ENCODE measurements at places on chromosomes 16 and 17.

- DNase-seq, result no peak
Measured at GRCh38 chr17:74018115-74018514, 185.4 kb upstream of the RPL38 start.

DNA sequence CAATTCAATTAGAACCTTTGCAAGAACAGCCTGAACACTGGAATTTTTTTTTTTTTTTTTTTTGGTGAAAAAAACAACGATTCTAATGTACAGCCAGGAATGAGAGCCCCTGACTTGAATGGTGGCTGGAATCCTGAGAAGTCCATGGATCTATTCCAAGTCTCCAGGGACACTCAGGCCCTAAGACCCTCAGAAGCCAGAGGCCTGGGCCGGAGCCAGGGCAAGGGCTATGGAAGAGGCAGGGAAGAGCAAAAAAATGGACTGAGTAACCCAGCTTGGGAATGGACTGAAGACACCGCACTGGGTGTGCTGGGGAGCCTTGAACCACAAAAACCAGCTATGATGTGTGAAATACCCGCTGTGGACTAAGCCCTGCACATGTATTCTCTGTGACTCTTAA lies 60.3 kb upstream of the LHX1 start:
- no peak for DNase-seq

- no peak for DNase-seq
Measured at GRCh38 chr17:37261286-37261685, 114.5 kb upstream of the C17orf78 start.

- DNase-seq, result no peak
Measured at GRCh38 chr16:70745536-70746025, 55.4 kb downstream of the VAC14 start.

- no peak for DNase-seq
Measured at GRCh38 chr16:54446639-54447038, 160.1 kb upstream of the IRX3 start.

- peak; percentile 57 for DNase-seq
Measured at GRCh38 chr16:10868596-10869469, 8.2 kb upstream of the CIITA start.

- DNase-seq, result no peak
Measured at GRCh38 chr17:72853440-72854415, 238.8 kb downstream of the SLC39A11 start.

GRCh38 chr17:69466905-69467667 lies 52.6 kb downstream of the MAP2K6 start:
- no peak for DNase-seq

- no peak for DNase-seq
Measured at GRCh38 chr17:41773190-41773588, 13.3 kb downstream of the JUP start.

DNA sequence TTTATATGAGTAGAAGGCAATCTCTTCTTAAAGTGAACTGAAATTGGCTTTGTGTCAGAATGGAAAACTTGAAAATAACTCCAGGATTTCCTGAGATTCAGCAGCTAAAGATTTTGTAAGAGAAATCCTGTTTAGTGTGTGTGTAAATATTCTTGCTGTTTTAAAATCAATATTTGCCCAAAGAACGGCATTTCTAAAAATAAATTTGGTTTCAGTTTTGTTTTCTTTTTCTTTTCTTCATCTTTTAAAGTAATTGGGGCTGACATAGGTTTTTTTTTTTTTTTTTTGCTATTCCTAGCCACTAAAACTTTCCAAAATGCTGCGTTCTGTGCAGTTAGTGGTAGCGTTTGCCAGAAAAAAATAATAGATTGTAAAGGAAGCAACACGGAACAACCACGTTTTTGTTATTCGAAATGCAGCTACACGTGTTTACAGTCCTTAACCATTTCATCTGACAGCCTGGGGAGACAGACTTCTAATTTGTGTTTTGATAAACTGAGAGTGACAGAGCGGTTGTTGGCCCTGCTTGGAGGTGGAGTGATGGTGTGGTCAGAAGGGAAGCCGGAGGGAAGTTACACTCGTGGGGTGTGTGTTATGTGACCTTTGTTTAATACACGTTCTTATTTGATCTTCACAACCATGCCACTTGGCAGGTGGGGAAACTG lies 21.6 kb upstream of the SMPD3 start:
- DNase-seq, result peak; percentile 49

GRCh38 chr16:31357324-31358109 lies 2.5 kb downstream of the ITGAX start:
- DNase-seq, result peak; percentile 73

DNA sequence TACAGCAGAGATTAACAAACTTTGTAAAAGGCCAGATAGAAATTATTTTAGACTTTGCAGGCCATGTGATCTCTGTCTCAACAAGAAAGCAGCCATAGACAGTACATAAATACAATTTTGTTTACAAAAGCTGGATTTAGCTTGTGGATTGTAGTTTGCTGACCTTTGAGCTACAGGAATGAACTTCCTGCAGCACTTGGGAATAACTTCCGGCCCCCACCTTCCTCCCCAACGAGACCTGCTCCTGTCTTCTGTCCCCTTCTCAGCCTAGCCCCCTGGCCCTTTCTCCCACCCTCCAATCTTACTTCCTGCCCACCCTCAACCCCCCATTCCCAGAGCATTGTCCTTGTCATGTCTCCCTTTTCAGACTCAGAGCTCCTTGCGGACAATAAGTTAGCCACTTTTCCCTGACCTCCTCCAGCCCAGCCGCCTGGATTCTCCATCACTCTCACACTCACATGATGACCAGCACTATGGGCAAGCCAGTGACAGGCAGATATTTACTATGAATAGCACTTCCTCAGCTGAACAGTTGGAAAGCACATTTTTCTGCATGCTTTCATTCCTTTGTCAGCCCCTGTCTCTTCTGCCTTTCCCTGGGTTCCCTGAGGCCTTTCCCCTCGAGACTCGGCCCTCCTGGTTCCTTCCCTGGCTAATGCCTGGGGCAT lies 27.6 kb upstream of the DLX3 start:
- no peak for DNase-seq

DNA sequence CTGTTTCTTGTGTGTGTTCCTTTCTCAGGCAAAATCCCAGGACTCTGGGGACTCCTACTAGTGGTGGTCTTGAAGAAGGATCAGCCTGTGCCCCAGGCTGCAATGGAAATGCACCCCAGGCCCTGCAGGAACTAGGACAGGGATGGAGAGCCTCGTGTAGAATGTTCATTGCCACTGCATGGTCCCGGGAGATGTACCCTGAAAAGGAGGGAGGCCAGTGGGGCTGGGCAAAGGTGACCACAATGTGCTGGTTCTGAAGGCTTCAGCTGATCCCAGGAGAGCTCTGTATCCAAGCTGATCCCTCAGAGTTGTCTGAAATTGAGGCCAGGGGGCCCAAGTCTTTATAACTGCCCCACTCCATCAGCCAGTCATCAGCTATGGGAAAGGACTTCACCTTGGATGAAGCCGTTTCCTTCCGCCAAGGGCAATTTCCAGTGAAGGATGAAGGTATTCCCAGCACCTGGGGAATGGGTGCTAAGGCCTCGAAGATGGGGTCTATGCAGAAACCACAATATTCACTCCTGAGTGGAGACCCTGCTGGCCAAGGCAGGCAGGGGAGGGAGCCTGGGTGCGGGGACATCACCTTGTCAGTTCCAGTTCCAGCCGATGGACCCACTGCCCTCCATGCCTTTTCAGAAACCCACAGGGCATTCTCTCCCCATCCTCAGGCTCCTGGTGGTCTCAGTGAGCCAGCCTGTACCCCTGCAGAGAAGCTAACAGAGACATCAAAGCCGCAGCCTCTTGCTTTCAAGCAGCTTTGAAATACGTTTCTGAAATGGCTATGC lies 59.9 kb upstream of the CDH5 start:
- DNase-seq, result no peak

DNA sequence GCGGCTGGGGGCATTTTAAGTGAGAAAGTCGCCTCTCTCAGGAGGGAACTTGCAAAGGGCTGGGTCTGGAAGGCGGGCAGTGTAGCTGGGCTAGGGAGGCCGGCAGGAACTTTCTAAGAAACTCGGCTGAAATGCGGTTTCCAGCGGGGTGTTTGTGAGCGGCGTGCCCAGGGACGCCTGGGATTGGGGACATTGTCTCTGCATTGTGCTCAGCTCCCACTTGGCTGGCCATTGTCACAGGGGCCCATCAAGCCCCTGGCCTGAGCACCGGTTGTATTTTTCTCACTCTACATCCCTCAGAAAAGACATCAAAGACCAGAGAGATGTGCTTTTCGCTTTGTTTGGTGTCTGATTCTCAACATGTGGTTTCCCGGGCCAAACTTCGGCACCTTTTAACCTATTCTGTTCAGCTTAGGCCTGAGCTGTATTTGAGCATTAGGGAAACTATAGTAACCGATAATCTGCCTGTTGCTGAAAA lies 291.1 kb upstream of the IRX3 start:
- no peak for DNase-seq

GRCh38 chr16:20870122-20870820 lies 29.9 kb downstream of the DCUN1D3 start:
- peak; percentile 43 for DNase-seq

- no peak for DNase-seq
Measured at GRCh38 chr16:17504050-17504449, 33.3 kb upstream of the XYLT1 start.

DNA sequence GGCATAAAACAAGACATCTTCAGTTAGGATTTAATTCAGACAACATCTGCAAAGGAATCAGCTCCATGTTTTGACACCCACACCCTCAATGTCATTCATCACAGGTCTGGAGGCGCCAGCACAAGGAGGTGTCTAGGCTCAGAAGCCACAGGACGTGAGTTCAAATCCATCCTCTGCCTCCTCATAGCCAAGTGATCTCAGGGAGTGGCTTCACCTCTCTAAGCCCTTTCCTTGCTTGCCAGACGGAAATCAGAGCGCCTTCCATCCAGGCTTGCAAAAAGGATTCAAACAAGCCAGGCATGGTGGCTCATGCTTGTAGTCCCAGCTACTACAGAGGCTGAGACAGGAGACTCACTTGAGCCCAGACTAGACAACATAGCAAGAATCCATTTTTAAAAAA lies 84.6 kb downstream of the GSG1L start:
- DNase-seq, result no peak

GRCh38 chr16:21169249-21169981 lies 10.9 kb downstream of the LDAF1 start:
- no peak for DNase-seq

GRCh38 chr16:48811478-48811877 lies 201.5 kb upstream of the N4BP1 start:
- no peak for DNase-seq

DNA sequence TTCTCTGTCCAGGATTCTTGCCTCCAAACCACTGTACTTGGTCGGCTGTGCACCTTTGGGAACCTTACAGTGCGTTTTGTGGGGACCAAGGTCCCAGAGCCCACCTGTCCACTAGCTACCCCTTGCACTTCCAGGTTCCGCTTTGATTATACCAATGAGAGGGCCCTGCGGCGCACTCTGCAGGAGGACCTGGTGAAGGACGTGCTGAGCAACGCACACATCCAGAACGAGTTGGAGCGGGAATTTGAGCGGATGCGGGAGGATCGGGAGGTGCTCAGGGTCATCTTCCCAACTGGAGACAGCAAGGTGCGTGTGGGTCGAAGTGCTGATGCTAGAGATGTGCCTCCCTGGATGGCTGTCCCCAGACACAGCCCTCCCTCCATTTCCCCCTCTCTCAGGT lies 18.8 kb downstream of the POLR2A start:
- DNase-seq, result no peak

DNA sequence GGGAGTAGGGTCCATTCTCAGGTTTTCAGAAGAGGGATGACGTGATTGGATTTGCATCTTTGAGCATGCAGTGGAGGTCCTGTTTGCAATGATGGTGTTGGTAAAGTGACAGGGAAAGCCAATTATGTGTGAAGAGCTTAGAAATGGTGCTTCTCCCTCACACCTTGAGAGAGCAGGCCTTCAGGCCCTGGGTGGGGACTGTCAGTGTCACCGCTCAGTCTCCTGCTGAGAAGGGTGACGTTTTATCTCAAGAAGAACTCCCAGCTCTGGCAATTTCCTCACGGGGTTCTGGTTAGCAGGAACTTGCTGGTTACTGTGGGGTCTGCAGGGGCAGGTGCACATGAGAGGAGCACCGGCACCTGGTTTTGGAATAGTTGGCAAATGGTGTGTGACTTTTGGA lies 11.2 kb downstream of the PLCG2 start:
- no peak for DNase-seq

DNA sequence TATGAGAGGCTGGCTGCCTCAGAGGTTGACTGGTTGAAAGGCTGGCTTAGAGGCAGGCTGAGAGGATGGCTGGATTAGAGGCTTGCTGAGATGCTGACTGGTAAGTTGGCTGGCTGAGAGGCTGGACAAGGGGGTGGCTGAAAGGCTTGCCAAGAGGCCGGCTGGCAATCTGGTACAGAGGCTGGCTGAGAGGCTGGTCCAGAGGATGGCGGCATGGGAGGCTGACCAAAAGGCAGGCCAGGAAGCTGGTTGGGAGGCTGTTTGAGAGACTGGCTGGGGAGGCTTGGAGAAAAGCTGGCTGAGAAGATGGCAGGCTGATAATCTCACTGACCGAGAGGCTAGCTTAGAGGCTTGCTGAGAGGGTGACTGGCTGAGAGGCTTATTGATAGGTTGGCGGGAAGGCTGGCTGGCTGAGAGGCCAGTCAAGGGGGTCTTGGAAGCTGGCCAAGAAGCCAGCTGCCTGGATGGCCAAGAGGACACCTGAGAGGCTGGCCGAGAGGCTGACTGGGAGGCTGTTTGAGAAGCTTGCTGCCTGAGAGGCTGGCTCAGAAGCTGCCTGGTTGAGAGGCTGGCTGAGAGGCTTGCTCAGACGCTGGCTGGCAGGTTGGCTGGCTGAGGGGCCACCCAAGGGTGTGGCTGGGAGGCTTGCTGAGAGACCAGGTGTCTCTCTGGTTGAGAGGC lies 34.2 kb upstream of the ACSM2B start:
- DNase-seq, result no peak

GRCh38 chr17:72765368-72766153 lies 326.9 kb downstream of the SLC39A11 start:
- DNase-seq, result no peak

- DNase-seq, result no peak
Measured at GRCh38 chr17:82985973-82986372, 93.4 kb upstream of the METRNL start.

GRCh38 chr16:62805221-62805857 lies 769.1 kb upstream of the CDH8 start:
- DNase-seq, result no peak

- DNase-seq, result no peak
Measured at GRCh38 chr16:5207001-5207523, 109.5 kb upstream of the EEF2KMT start.

- DNase-seq, result peak; percentile 84
Measured at GRCh38 chr16:17578981-17579874, 108.5 kb upstream of the XYLT1 start.
